ENCODE measurements at places on chromosomes 6 and 20.

GRCh38 chr6:169396554-169397163 is 143.0 kb upstream of the THBS2 start:
- DNase-seq, result no peak

DNA sequence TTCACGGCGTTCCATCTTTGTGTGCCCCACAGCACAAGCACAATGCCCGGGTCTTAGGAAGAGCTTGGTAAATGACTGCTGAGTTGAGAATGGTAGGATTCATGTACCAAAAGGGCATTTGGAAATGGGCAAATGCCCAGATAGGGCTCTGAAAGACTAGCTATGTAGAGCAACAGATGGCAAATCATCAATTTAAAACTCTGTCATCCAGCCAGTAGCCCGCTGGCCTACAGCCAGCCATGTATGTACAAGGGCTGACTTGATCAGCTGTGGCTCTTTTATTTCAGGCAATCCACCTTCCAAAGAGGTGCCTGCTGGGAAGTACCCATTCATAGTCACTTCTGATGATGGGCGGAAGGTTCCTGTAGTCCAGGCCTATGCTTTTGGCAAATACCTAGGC is 35.1 kb downstream of the NT5E start:
- no peak for DNase-seq

- DNase-seq, result no peak
These were observed 525.3 kb downstream of the CD83 start for GRCh38 chr6:14642842-14643241.

- DNase-seq, result no peak
These were observed 44.3 kb upstream of the SNX9 start for GRCh38 chr6:157778719-157779118.

- no peak for DNase-seq
These were observed 12.5 kb downstream of the ROMO1 start for GRCh38 chr20:35711588-35712209.

GRCh38 chr6:160260367-160260766 is 1.7 kb upstream of the SLC22A2 start:
- DNase-seq, result no peak

DNA sequence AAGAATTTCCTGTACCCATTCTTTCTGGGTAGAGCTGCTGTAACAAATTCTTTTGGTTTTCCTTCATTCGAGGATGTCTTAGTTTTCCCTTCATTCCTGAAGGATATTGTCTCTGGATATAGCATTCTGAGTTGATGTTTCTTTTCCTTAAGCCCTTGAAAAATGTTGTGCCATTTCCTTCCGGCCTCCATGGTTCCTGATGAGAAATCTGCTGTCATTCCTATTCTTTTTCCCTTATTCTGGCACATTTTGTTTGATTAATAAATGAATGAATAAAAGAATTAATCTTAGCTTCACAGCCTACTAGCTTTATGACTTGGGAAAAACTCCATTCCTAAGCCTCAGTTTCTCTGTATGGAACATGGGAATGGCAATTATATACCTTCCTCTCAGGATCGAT is 173.1 kb downstream of the EYA2 start:
- no peak for DNase-seq

- DNase-seq, result no peak
These were observed 93.3 kb upstream of the MARCKS start for GRCh38 chr6:113763876-113764275.

DNA sequence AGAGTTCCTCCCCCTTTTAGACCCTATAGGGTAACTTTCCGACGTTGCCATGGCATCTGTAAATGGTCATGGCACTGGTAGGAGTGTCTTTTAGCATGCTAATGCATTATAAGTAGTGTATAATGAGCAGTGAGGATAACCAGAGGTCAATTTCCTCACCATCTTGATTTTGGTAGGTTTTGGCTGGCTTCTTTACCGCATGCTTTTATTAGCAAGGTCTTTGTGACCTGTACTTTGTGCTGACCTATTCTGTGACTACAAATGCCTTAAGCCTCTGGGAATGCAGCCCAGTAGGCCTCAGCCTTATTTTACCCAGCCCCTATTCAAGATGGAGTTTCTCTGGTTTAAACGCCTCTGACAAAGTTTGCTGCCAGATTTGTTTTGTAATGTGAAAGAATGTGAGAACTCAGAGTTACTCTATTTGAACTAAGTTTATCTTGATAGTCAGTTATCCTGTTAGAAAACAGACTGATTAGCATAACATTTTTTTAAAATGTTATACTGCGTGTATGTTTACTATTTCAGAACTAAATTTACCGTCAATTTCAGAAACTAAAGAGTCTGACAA is 111.3 kb upstream of the PRSS16 start:
- DNase-seq, result no peak

GRCh38 chr6:56734335-56734734 is 91.6 kb upstream of the DST start:
- no peak for DNase-seq

DNA sequence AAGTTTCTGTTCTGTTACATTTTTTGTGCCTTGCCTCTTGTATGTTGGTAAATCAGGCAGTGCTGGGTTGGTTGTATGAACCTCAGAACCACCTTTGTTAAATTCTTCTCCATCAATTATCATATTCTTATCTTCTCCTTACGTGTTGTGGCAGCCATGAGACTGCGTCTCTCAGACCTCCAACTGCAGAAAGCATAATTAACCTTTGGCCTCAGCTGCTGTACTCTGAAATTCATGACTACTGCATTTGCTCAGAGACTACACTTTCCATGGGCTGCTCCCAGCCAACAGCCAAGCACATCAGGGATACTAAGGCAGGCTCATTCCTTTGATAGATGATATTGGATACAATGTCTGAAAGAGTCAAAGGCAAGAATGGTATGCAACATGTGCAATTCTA is 15.1 kb upstream of the SNX3 start:
- DNase-seq, result no peak
